Activated CD4-positive, alpha-beta T cell treated with anti-CD3 and anti-CD28 coated beads for 24 hours (primary cell): ENCODE measurements at places on chromosomes 11 and 22.

DNA sequence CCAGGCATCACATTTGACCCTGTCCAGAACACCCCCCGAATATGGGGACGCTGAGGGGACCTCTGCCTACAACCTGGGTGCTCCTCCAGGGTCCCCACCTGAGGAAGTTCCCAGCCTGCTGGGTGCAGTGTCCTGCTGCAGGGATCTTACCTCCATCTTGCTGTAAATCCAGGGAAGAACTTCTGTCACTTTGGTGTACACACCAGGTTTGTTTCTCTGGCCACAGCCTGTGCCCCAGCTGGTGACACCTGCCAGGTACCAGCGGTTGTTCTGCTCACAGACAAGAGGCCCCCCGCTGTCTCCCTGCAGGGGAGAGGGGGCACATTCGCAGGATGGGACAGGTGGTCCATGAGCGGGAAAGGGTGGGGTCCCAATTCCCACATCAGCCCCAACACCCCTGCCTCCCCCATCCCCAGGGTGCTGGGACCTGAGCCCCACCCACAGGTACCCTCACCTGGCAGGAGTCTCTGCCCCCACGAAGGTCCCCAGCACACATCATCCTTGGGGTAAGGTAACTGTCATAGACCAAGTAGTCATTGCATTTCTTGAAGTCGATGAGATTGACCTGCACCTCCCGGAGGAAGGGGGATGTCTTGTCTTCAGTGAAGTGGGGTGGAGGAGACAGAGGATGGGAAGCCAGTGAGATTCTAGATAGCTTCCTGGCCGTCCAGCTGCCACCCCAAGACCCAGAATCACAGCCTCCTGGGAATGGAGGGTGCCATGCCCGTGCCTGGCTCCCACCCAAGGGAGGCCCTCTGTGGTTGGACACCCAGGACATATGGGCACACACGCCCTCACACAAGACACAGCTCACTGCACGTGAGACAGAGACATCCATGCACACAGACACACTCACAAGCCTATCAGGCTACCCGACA is 25.5 kb downstream of the TMPRSS13 start:
- no peak for DNase-seq

GRCh38 chr11:18492888-18493287 is 33.9 kb downstream of the TSG101 start:
- no peak for DNase-seq

- DNase-seq, result no peak
Measured at GRCh38 chr22:31055635-31056159, 25.4 kb upstream of the SMTN start.

DNA sequence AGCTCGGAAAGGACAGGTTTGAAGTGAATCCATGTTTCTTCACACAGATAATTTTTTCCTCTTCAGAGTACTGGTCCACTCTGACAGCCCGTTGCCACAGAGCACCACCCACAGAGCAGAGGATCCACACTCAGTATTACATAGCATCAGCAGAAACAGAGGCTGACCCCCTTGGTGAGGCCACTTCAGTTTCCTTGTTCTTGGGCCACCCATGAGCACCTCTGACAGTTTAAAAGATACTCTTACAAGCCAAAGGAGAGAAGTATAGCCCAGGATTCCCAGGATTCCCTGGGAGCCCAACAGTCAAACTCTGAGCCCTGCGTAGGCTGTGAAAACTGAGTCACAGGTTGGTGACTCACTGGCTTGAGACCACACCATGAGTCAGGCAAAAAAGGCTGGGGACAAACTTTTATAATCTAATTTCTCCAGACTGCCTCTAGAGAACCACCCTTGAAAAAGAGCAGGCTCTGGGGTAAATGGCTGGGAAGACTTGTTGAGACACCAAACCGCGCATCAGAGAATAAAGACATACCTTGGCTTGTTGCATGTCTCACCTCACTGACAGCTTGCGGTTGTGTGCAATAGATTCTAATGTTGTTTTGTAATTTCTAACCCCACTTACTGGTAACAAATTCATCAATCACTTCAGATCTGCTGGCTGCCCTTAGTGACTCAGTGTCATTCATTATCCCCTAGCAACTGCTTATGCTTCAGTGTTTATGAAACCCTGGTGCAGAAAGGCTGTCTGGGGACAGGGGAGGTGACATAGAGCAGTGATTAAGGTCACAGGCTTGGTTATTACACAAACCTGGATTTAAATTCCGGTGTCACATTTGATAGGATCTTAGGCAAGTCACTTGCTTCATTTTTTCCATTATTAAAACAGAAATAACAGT is 56.9 kb upstream of the PRSS23 start:
- DNase-seq, result peak; percentile 40

DNA sequence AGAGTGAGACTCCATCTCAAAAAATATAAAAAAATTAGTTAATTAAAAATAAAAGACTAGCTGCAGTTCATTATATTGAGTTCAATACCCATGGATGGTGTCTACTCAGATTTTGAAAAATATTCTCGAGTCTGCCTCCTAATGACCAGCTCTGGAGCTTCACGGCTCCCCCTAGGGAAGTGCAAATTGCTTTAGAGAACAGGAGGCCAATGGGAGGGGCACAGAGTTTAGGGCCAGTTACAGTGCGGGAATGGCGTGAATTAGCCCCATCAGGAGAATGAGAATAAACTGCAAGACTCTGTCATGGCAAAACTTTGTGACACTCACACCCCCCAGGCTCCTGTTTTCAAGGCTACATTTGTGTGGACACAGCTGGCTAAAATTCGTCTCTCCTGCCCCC is 4.6 kb downstream of the FGF4 start:
- DNase-seq, result no peak

- DNase-seq, result no peak
Measured at GRCh38 chr11:6321356-6321755, 1.1 kb upstream of the CAVIN3 start.

GRCh38 chr22:24482575-24482974 is 12.6 kb upstream of the UPB1 start:
- DNase-seq, result no peak

GRCh38 chr11:13169709-13170108 is 107.9 kb upstream of the BMAL1 start:
- no peak for DNase-seq

DNA sequence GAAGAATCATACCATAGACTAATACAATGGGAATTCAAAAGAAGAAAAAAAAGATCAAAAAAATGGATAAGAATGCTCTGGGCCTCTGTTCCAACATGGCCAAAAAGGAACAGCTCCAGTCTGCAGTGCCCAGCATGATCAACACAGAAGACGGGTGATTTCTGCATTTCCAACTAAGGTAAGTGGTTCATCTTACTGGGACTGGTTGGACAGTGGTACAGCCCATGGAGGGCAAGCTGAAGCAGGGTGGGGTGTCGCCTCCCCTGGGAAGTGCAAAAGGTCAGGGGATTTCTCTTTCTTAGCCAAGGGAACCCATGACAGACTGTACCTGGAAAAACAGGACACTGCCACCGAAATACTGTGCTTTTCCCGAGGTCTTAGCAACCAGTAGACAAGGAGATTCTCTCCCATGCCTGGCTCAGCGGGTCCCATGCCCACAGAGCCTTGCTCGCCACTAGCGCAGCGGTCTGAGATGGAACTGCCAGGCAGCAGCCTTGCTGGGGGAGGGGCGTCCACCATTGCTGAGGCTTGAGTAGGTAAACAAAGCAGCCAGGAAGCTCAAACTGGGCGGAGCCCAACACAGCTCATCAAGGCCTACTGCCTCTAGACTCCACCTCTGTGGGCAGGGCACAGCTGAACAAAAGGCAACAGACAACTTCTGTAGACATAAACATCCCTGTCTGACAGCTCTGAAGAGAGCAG is 428.4 kb downstream of the MN1 start:
- DNase-seq, result no peak

DNA sequence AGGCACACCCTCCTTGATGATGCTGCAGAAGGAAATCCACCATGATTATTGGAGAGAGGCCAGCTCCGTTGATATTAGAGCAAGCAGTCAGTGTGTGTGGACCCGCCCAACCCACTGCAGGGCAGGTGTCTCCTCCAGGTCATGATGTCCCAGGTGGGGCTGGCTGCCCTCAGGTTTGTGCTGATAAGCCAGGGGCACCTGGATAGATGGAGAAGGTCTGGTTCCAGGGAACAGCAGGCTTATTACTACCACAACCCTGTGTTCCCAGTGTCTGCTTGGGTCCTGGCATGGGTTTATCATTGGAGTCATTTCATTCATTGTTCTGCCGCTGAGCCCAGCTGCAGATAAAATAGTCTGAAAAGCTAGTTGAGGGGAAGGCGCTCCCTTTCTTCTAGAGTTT is 181.1 kb upstream of the NECTIN1 start:
- DNase-seq, result no peak
